ENCODE measurements at places on chromosomes 3 and 15.

DNA sequence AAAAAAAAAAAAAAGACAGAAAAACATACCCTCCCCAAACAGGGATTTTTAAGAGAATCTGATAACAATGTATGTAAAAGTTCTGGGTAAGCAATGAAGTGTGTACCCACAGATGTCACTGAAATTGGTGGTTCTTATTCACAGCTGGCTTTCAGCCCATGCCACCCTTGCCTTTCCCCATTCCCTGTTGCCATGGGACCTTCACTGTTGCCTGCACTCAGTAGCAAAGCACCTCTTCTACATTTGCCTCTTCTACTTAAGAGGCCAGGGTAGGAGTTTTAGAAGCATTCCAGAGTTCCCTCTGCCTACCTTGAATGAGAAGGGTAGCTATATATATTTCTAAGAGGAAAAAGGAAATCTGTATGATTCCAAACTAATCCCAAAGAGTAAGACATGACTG lies 57.4 kb downstream of the FMN1 start:
- no peak for DNase-seq

GRCh38 chr3:27880969-27881892 lies 159.1 kb upstream of the EOMES start:
- DNase-seq: no peak

DNA sequence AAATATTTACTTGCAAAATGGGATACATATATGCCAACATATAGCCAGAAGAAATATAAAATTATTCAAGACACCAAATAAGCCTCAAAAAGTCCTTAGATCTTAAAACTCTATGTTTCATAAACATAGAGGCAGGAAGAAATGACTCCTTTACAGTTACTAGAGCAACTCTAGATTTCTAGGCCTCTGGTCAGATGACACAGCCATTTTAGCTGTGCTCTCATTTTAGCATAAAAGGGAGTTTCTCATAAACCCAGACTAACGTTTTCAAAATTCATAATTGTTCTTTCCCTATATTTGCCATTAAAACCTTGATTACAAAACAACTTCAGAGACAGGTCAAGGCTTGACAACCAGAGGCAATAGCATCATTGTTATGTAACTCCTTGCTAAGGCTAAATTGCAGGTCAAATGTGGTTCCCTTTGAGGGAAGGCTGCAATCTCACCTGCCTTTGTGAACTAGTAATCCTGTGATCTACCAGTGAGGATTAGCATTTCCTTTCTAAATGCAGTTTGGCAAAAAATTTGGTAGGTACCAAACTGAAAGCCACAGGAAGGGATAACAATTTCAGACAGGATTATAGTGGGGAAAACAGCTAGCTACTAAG lies 8.2 kb downstream of the THOC7 start:
- no peak for DNase-seq

DNA sequence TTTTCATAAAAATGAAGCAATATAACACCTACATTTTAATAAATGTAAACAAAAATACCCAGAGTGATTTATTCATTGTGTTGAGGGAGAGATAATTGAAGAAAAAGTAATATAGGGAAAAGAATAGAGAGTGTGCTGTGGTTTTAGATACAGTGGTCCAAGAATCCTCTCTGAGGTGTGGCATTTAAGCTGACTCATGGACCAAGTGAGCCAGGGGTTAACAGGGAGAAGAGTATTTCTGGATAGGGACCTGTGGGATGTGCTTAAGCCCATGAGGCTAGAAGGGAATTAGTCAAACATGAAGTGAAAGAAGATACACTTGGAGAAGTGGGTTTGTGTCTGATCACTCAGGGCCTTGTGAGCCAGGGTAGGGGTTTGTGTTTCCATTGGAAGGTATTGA lies 680.7 kb upstream of the GRM7 start:
- DNase-seq: no peak
